Caki2 (cell line): ENCODE measurements at places on chromosomes 1 and 21.
A peak's percentile ranks its signal among the peaks of the same experiment; 100 is the strongest.

DNA sequence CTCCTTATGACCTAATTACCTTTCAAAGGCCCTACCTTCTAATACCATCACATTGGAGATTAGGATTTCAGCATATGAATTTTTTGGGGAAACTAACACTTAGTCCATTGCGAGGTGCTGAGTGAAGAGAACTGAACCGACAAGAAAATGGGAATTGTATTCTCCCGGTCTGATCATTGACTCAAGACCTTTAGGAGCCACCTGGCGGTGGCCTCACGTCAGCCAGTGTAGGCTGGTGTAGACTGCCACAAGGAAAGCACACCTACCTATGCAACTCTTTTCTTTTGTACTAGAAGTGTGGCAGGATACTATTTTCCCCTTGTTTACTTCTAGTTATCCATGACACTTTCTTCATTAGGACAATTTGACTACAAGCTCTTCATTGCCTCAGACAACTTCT, 333.5 kb upstream of the B3GALT2 start:
- no peak for DNase-seq

- DNase-seq, result no peak
Observed at GRCh38 chr1:212119397-212119837, 83.9 kb downstream of the DTL start.

GRCh38 chr1:210597555-210598134, 268.9 kb downstream of the HHAT start:
- peak; percentile 92 for DNase-seq

DNA sequence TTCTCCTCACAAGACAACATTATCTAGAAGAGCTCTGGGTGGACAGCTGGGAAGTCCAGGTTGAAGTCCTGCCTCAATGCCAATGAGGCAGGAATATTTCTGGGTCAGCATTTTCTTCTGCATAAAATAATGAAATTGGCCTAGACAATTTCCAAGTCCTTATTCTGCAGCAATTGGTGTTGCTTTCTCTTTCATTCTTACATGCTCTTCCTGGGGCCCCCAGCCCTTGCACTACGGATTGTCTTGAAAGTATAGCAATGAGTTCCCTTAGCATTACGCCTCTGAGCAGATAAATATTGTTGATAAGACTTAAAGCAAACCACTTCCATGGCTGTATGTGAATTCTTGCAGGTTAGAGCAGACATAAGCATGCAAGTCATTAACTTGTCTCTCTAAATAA, 188.5 kb downstream of the TGFBR3 start:
- DNase-seq, result no peak

DNA sequence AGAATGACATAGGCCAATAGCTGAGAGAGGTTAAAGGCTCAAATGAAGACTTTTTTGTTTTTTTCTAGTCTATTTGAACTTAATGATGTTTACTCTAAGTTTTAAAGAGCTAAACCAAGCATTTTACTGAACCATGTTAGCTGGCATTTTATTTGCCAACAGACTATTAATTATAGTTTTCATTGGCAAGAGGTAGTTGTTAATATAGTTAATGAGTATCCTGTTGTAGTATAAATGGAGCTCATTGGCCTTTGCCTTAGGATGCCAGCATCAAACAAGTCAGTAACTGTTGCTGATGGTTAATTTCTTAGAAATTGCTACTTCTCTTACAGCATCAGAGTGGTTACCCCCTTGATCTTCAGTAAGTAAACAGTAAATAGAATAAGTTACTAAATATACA, 339.0 kb upstream of the B3GALT2 start:
- peak; percentile 41 for DNase-seq

GRCh38 chr1:12184008-12184681, 17.4 kb downstream of the TNFRSF1B start:
- peak; percentile 21 for DNase-seq

DNA sequence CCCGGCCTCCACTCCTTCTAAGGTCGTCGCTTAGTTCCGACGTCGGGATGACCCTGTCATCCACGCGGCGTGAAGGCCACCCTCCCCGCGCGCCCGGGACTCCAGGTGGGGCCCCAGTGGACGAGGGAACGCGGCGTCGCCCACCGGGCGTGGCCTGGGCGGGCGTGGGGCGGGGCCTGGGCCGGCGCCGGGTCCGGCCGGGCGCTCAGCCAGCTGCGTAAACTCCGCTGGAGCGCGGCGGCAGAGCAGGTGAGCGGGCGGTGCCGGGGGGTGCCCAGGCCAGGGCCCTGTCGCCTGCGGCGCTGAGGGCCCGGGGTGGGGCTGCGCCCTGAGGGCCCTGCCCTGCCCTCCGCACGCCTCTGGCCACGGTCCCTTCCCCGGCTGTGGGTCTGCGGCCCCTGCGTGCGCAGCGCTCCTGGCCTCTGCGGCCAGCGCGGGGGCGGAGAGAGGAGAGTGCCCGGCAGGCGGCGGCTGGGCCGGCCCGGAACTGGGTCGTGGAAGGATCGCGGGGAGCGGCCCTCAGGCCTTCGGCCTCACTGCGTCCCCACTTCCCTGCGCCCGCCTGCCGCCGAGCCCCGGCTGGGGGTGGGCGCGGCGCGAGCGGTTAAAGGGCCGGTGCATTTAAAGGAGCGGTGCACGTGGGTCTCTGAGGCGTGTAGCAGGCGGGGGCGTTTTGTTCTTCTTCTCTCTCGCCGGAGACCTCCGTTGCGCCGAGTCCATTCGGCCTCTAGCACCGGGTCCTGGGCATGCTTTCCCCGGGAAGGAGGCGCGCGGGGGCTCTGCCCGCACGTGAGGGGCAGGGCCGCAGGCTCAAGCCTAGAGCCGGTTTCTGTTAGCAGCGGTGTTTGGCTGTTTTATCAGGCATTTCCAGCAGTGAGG, at the start of gene PSEN2:
Gene PSEN2, plus strand, starts transcription at position 216 of the 879 bp plus-strand sequence. CDS start 11,292 bp downstream, outside the sequence.
- peak; percentile 72 for DNase-seq
